HFF-Myc (cell line): ENCODE measurements at places on chromosomes 7 and 10.

DNA sequence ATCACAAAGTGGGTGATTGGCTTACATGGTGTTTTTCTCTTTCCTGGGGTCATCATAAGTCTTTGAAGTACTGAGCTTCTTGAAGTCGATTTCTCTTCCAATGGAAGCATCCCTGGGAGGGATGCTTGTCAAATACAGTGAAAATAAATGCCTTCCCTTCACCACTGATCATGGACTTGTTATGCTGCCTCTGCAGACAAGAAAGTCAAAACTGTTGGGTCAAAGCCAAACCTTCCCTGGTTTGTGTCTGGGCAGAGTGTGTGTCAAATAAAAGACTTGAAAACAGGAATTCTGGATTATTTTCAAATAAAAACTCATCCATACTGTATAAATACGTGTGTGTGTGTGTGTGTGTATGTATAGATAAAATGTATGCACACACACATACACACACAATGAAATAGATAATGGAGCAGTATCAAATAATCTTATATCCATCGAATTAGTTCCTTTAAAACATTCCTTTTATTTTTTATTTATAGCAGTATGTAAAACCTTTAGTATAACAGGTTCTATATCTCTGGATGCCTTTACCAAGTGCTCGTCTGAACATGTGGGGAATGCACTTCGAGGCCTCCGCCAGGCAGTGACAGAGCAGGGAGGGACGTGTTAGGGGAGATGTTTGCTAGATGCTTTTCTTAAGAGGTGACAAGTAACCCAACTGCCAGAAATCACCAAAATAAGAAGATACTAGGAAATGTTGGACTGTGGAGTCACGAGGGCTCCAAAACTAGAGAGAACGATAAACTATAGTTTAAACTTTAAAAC lies 27.2 kb upstream of the WNT16 start:
- DNase-seq: no peak

DNA sequence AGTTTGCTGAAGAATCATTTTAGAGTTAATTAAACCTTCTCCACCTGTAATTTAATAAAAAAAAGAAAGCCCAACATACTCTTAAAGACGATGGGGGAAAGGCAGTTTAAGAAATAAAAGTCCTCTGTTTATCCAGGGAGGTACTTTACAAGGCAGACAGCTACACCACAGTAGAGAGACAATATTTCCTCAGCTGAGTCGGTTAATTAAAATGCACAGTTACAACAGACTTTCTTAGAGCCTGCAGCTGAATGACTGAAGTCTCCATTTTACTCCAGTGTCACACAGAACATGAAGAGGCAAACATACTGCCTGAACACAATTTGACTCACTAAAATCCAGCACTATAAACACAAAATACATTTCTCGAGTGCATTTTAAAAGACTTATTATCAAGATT lies 15.1 kb downstream of the LRRTM3 start:
- no peak for DNase-seq

DNA sequence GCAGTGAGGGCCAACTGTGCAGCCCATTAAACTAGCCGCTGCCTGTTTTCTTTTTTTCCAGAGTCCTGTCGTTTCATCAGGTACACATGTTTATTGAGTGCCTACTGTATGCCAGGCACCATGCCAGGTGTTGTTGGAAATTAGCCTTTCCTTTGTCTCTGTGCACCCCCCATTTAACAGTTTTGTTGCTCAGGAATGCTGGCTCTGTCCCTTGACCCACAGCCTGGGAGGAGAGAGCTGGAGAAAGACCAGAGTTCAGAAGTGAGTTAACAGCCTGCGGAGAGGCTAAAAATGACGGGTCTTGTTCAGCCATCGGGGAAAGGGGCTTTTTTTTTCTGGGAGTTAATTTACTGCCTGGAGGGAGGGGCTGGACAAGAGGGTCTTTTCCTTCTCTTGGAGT lies 1.3 kb downstream of the LRMDA start:
- no peak for DNase-seq

GRCh38 chr10:89589101-89589720 lies 53.8 kb upstream of the SLC16A12 start:
- DNase-seq: no peak

GRCh38 chr7:101927802-101928201 lies 110.4 kb downstream of the CUX1 start:
- DNase-seq: no peak

DNA sequence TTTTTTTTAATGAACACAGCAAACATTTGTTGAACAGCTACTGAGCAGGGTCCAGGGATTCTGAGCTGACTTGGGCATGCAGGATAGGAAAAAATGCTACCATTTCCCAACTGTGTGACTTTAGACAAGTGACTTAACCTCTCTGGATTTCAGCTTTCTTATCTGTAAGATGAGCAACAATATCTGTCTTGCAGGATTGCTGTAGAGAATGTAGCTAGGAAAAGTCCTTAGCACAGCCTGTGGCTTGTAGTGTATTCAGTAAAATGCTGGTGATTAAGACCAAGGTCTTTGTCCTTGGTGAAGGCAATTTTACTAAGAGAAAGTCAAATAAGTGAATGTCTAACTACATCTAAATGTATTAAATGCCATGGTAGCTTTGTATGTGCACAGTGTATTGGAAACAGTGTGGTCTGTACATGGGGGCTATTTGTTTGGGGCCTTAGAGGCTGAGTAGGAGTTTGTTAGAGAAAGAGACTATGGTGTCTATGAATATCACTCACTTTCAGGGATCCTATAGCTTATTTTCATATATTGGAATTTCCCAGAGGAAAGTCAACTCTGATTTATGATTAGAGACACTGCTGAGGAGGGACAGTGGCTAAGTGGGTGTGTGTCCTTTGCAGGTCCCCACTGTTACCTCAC lies 118.9 kb downstream of the CDH23 start:
- no peak for DNase-seq

DNA sequence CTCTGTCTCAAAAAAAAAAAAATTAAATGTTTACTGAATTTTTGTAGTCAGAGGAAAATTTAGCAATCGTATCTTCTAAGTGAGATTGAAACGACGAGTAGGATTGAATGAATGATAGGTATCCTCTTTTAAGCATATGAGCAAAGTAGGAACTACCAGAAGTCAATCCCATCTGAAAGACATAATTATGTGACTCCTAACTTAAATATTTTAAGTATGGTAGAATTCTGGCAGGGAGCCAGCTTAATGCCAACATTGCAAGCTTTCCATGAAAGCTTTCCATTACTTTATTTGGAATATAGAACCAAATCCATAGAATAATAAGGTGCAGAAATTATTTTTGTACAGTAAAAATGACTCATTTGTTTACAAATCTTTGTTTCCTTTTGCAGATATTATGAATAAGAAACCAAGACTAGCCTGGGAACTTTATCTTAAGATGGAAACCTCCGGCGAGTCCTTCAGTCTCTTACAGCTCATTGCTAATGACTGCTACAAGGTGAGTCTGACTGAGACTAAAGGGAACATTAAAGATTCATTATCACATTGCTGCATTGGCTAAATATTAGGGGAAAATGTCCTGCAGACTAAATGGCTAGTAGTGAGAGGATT lies 50.2 kb upstream of the UBN2 start:
- no peak for DNase-seq

DNA sequence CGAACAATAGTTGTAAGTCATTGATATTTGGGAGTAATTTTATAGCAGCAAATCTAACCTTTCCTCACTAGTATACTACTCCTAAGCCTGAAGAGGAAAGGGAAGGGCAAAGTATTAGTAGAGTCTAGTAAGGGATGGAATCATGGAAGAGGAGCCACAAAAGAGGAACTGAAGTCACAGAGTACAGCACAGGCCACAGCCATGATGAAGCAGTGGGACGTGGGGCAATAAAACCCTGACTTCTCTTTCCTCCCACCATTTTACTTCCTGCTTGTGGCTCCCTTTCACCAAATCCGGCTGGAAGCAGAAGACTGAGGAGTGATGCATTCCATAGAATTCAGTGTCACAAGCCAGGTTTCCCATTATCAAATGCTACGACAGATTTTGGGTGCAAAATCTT lies 58.7 kb downstream of the CABCOCO1 start:
- DNase-seq: no peak

DNA sequence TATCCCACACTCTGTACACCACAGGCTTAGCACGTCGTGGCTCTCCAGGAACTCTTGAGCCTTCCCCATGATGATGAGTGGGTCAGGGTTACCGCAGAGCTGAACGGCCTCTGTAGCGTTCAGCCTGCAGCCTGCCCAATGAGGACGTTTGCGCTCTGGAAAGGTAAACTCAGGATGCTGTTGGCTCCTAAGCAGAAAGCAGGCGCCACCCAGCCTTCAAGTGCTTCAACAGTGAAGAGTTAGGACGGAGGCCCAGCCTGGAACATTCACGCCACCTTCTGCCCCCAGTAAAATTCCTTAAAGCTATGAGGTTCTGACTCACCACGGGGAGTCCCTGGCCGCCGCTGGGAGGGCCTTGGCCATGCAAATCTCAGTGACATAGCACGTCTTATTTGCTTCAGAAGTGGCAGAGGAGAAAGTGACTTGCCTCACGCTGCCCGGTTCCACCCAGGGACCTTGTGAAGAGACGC lies 161.5 kb upstream of the SH2B2 start:
- peak; percentile 54 for DNase-seq

- no peak for DNase-seq
These were observed 71.0 kb downstream of the MKI67 start for GRCh38 chr10:128055061-128055868.

GRCh38 chr7:29216128-29216527 lies 21.6 kb downstream of the CHN2 start:
- no peak for DNase-seq

DNA sequence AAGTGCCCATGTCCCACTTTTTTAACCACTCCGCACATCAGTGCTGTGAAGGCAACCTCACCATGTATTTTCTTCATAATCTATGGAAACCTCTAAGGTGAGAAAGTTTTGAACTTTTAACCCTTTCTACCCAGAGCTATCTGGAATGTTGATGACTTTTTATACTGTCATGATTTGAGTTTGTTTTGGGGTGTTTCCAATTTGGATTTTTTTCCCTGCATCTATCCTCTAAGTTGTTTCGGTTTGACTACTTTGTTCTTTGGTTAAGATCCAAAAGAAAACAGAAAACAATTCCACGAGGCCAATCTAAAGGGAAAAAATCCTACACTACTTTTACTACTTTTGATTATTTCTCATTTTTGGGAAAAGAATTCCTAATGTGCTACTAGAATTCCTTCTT lies 279.7 kb downstream of the USP6NL start:
- DNase-seq: no peak

DNA sequence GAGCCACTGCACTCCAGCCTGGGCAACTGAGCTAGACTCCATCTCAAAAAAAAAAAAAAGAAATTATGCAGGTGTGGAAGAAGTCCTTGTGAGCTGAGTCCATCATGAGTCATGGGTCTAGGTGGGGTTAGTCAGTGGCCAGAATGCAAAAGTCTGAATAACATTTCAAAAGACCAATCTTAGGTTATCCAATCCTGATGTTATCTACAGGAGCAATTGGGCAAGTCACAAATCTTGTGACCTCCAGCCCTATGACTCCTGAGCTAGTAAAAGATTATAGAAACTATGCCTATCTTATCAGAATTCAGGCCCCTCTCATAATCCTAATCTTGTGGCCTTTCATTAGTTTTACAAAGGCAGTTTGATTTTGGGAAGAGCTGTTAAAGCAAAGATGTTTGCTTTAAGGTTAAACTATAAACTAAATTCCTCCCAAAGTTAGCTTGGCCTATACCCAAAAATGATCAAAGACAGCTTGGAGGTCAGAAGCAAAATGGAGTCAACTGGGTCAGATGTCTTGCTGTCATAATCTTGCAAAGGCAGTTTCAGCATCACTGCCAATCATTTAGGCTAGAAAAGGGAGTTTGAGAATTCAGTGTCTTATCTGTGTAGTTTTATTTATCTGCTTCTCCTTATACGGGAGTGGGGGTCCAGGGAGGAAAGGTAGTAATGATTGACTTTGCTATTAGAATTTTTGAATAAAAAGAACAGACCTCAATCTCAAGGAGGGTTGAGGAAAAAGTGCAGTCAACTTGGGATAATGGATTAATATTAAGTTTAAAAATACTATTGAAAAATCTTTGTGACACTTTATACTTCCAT lies 71.2 kb upstream of the TRIM24 start:
- no peak for DNase-seq

- no peak for DNase-seq
These were observed 181.2 kb upstream of the PRSS58 start for GRCh38 chr7:142438923-142439515.

DNA sequence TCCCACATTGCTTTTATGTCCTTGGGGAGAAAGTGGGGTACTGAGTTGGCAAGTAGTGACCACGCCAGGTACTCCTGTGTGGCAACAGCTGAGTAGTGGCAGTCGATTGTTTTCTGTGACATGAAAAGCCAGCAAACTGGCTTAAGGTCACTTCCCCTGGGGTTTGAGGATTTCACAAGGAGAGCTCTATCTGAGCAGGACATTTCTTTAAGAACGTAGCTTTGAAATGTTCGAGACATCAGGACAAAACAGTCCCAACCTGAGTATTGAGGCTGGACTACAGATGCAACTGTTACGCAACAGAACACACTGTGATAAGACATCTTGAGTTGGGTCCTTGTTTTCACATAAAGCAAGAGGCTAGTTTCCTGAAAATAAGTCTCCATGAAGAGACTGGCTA lies 146.7 kb upstream of the KLF14 start:
- DNase-seq: no peak

DNA sequence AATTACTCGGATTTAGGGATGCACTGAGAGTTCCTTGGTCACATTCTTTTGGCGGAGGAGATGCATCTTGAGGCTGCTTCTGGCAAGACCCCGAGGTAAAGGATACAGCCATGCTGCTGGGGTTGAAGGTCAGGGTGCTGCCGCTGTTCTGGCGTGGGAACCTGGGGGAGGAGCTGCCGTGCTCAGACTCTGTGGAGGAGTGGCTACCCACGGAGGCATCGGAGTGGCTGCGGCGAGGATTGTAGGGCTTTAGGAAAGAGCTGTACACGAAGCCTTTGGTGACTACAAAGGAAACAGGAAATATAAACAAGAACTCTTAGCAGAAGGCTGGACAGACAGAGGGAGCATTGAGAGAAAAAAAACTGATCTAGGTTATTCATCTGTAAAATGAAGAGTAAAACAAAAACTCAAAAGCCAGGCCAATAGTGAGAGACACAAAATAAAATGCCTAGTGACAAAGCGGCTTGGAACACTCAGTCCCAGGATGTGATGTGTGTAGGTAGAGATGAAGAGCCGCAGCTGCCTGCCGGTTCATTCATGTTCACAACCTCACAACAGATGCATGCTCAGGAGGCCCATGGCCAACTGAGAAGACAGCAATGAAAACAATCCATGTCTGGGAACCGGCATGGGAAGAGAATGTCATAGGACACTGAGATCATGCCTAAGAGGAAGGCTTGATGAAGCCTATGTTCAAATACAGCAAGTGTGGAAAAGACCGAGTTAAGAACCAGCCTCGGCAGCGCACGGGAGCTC lies 97.8 kb downstream of the ABCC2 start:
- no peak for DNase-seq

- DNase-seq: no peak
These were observed 27.6 kb upstream of the RNF32 start for GRCh38 chr7:156612930-156613329.

- DNase-seq: no peak
These were observed 35.3 kb downstream of the NET1 start for GRCh38 chr10:5447611-5448071.

GRCh38 chr10:12238821-12239220 lies 42.8 kb downstream of the CDC123 start:
- DNase-seq: no peak

GRCh38 chr10:78378192-78378591 lies 344.5 kb downstream of the RPS24 start:
- no peak for DNase-seq

- no peak for DNase-seq
These were observed 39.3 kb downstream of the COL1A2 start for GRCh38 chr7:94434042-94434441.

GRCh38 chr10:81179805-81180452 lies 642.2 kb downstream of the SH2D4B start:
- no peak for DNase-seq
